Stomach (tissue), 19 donors: ENCODE measurements at places on chromosomes 3 and 15. TPM values are rescaled to one million over a fixed set of nuclear protein-coding genes. Genes with fewer than 3 reads are reported as not detected.

CYP11A1 gene
- 4.5 TPM for polyA plus RNA-seq

SCG3 gene
- polyA plus RNA-seq, result 0.93 TPM

TTC21A gene
- 5.1 TPM for polyA plus RNA-seq

CCDC50 gene
- 18.8 TPM for polyA plus RNA-seq

SUSD5 gene
- polyA plus RNA-seq, result not detected

LRRC3B gene
- 1.5 TPM for polyA plus RNA-seq

NEIL1 gene
- polyA plus RNA-seq, result 18.2 TPM

SKOR1 gene
- polyA plus RNA-seq, result not detected

RBPMS2 gene
- polyA plus RNA-seq, result 9.5 TPM

RASGRF1 gene
- 0.10 TPM for polyA plus RNA-seq

CD200R1 gene
- 0.25 TPM for polyA plus RNA-seq

RSL24D1 gene
- 187 TPM for polyA plus RNA-seq

CELF6 gene
- polyA plus RNA-seq, result 0.61 TPM

RAB6B gene
- 1.9 TPM for polyA plus RNA-seq

C3orf85 gene
- polyA plus RNA-seq, result not detected

TTLL13 gene
- not detected for polyA plus RNA-seq

CEP97 gene
- polyA plus RNA-seq, result 0.98 TPM

SERINC4 gene
- polyA plus RNA-seq, result 0.37 TPM

C3orf20 gene
- not detected for polyA plus RNA-seq

TERC gene
- polyA plus RNA-seq, result not detected

LNP1 gene
- 1.2 TPM for polyA plus RNA-seq

ZNF619 gene
- polyA plus RNA-seq, result 0.83 TPM

SLC6A20 gene
- 2.6 TPM for polyA plus RNA-seq

GOLGA8J gene
- polyA plus RNA-seq, result not detected

EPHA3 gene
- polyA plus RNA-seq, result 0.46 TPM

CCNL1 gene
- 74.3 TPM for polyA plus RNA-seq

LHFPL4 gene
- polyA plus RNA-seq, result 0.08 TPM

HIGD2B gene
- polyA plus RNA-seq, result not detected

HES1 gene
- 41.3 TPM for polyA plus RNA-seq

MAGEL2 gene
- 0.10 TPM for polyA plus RNA-seq

CELSR3 gene
- polyA plus RNA-seq, result 0.53 TPM

CCRL2 gene
- polyA plus RNA-seq, result 0.76 TPM
